ENCODE measurements at places on chromosomes 2 and 18. TPM values are rescaled to one million over a fixed set of nuclear protein-coding genes. Genes with fewer than 3 reads are reported as not detected.

- DNase-seq = no peak
- no peaks in the 10 kb centered on the region for H3K27me3 ChIP-seq
- no peak overlapping the region for H3K4me3 ChIP-seq
- H3K4me1 ChIP-seq = no peaks in the 10 kb centered on the region
- H3K36me3 ChIP-seq = no peaks in the 10 kb centered on the region
Observed at GRCh38 chr2:210534879-210535278, 21.5 kb upstream of the CPS1 start.

DNA sequence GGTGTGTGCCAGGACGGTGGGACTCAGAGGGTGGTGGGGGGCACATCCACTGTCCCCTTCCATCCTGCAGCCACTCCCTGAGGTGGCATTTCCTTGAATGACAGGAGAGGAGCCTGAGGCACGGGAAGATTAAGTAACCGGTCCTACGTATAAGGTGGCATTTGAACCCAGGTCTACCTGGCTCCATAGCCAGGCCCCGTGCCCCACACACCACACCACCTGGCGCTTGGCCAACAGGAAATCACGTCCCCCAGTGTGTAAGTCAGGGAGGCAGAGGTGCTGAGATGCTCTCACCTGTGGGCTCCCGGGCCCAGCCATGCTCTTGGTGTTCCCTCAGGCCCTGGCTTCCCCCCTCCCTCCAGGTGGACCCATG is 53.7 kb downstream of the HPCAL1 start:
- H3K4me3 ChIP-seq = no peak overlapping the region
- H3K36me3 ChIP-seq = no peaks in the 10 kb centered on the region
- peak overlapping the region; percentile 68 for H3K27ac ChIP-seq
- no peaks in the 10 kb centered on the region for H3K27me3 ChIP-seq
- peaks cover 56% of the 10 kb centered on the region for H3K4me1 ChIP-seq

DNA sequence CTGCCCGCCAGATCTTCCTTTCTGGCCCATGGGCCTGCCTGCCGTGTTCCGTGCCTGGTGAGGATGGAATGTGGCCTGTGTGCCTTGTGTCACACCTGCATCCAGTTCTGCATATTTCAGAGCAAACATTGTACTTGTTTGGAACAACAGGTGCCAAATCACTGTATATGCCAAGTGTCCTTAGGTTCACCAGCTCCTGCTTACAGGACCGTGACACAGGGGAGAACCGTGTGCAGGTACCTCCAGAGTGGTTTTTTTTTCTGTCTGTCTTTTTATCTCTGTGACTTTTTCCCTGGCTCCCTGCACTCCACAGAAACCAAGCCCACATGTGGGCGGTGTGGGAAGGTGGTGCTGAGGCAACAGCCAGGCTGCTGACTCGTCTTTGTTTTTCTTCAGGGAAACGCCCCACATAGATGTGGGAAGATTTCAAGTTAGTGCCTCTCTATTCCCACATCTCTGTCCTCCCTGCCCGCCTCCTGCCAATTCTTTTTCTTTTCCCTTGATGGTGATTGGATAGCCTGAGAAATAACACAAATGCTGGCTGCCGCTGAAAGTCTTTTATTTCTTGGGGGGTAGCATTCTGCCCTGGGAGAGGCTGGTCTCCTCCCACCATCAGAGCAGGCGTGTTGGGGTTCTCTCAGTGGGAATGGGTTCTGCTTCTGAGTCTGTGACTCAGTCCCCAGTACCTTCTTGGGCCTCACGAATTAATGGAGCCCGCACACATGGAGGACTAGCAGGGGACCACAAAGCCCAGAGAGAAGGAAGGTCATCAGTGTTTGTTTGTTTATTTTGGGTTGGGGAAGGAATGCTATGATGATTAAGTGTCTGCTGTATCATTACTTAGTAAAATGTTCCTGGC is 21.4 kb downstream of the GRHL1 start:
- peaks cover 35% of the 10 kb centered on the region for H3K4me1 ChIP-seq
- no peak overlapping the region for H3K27ac ChIP-seq
- no peak overlapping the region for H3K4me3 ChIP-seq
- H3K27me3 ChIP-seq = no peaks in the 10 kb centered on the region
- no peaks in the 10 kb centered on the region for H3K36me3 ChIP-seq

DNA sequence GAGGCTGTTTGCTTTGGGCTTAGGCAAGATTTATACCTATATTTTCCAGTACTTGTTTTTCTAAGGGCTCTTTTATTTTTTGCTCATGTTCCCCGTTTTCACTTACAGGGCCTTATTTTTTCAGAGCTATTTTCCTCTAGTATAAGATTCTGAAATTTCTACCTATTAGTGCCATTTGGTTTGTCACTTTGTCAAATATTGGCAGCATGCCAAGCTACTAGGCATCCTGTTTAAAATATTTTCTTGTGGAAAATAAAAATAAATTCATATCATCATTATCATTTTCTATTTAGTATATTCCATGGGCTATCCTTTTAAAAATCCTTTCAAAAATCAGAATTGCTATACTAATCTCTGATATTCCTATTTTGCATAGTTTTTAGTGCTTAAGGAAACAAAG is 64.8 kb upstream of the CHST9 start:
- DNase-seq = no peak
- H3K4me3 ChIP-seq = no peak overlapping the region
- H3K4me1 ChIP-seq = no peaks in the 10 kb centered on the region
- H3K36me3 ChIP-seq = no peaks in the 10 kb centered on the region
- H3K27me3 ChIP-seq = no peaks in the 10 kb centered on the region

DNA sequence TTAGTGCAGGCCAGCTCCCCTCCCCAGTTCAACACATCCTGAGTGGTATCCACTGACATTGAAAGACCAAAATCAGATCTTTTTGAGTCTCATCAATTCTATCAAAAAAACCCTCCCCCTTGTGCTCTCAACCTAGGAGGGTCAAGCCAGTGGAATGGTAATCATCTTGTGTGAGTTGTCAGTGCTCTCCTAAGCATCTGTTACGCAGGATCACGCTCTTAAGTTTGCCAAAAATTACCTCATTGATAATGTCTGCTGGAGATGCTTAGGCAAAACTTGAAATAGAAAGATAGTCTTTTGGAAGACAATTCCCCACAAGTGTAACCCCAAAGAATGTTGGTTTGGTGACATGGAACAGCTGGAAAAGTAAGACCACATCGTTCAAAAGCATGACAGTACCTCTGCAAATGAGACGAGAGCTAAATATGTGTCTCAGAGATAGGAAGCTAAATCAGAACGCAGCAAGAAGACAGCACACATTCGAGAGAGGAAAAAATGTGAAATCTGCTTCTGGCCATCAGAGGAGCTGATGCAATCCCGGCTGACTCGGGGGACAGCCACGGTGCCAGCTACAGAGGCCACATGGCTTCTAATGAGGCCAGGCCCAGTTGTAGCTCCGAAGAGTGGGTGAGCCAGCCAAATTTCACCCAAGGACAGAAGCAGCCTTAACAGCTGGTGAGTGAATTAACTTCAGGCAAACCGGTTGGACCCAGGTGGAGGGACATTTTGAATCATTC is 753.9 kb downstream of the RNF144A start:
- no peak overlapping the region for H3K27ac ChIP-seq
- no peaks in the 10 kb centered on the region for H3K4me1 ChIP-seq
- no peaks in the 10 kb centered on the region for H3K27me3 ChIP-seq
- DNase-seq = no peak

Gene RBM43
- total RNA-seq = 3.7 TPM

Gene CTAGE1
- total RNA-seq = not detected

Gene SERPINB2
- total RNA-seq = not detected

All from Panc1 (cell line).